Activated T-helper 1 cell treated with anti-CD3 and anti-CD28 coated beads, Interleukin-12 subunit alpha, Interleukin-12 subunit beta, Interleukin-2, Interleukin-4 antibody, amounts not matched to agents 30 ng/mL and 10 ng/mL and 1 ng/mL, durations not matched to agents 14 hours and 24 hours and 36 hours (primary cell): ENCODE measurements at places on chromosomes 16 and 17. TPM values are rescaled to one million over a fixed set of nuclear protein-coding genes. Genes with fewer than 3 reads are reported as not detected.

GRCh38 chr17:55063885-55064874 lies 95.6 kb downstream of the STXBP4 start:
- DNase-seq = no peak

Gene PLEKHG4
- 39.6 and 42.3 TPM in 2 replicates for total RNA-seq

GRCh38 chr16:72428681-72429376 lies 256.9 kb upstream of the PMFBP1 start:
- DNase-seq = no peak

GRCh38 chr17:4849011-4849536 lies 15.9 kb downstream of the MINK1 start:
- no peak for DNase-seq

DNA sequence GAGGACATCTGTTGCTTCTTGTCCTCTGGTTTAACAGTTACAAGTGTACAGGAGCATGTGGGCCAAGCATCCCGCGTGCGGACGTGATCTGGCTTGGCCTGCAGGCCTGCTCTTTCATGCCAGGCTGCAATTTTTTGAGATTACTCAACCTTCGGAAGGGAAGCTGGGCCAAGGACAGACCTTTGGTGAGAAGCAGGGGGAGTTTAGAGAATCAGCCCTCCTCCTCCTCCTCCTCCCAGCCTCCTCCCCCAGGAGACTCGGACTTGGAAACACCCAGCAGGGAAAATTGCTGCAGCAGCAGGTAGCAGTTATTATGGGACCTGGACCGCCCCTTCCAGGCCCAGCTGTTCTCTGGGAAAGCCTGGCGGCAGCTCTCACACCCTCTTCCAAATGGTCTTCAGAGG lies 5.1 kb upstream of the KLHL36 start:
- no peak for DNase-seq

DNA sequence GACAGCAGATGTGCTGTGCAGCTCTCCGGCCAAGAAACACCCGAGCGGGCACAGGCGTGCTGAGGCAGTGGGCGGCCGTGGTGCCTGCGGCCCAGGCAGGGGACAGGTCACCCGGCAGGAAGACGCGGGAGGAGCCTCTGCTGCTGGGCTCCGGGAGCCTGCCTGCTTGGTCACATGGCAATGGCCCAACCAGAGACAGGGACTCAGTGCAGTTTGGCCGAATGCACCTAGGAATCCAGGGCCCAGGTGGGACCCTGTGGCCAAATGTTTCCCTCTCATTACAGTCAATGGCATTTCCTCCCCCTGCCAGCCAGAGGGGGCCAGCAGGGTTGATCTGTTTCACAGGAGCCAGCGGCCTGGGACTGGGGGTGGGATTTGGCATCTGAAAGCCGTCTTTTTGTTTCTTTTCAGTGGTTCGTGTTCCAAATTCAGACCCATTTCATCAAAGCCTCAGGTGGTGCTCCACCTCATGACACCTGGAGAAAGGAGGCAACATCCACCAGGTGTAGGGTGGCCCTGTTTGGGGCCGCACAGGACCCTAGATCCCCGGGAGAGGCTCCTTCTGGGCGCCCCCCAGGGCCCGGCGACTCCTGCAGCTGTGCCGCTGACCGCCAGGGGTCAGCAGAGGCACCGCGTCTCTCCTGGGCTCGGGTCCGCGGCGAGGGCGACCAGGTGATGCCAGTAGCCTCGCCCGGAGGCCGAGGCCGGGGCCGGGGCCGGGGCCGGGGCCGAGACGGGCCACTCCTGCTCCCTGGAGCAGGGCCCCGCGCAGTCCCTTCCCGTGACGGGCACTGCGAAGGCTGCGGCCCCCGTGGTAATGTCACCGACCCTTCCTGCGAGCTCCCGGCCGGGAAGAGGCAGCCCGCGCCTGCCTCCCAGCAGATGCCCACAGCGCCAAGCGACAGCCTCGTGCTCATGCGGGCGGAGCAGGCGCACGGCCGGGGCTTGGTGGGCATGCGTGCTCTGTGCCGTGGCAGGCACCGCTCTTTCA lies 118.5 kb downstream of the C16orf78 start:
- no peak for DNase-seq

Gene NXPH3
- not detected in 2 replicates for total RNA-seq

- DNase-seq = no peak
These were observed 3.2 kb downstream of the ACOX1 start for GRCh38 chr17:75975757-75976174.

GRCh38 chr17:4341616-4341977 lies 24.9 kb downstream of the UBE2G1 start:
- DNase-seq = no peak

Gene FBXO39
- 0.29 TPM in 1 of 2 replicates, not detected in the other for total RNA-seq

DNA sequence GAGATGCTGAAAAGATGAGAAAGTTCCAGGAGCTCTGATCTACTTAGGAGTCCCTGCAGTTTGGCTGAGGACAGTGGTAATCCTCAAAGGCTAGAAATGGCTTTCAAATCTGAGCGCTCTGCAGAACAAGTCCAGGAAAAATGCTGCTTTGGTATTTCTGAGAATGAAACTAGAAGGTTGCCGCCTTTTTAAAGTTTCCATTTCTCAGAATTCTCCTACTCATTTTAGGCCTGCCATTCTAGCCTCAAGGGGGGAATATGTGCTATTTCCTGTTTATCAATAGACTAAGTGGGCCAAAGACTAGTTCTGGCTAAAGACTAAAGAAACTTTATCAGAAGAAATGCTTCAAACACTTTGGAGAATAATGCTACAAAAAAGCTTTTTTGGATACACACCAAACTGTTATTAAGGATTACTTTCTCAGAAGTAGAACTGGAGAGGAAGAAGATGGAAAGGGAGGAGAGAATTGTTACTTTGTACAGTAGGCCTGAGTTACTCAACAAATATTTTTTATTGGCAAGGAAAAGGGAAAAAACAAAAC lies at the start of gene SLFN12L:
Gene SLFN12L, minus strand, starts transcription at position 78 of the 541 bp plus-strand sequence. CDS start 15,314 bp downstream, outside the sequence.
- DNase-seq = peak; percentile 61

GRCh38 chr16:2883458-2883908 lies 468 bp downstream of the FLYWCH2 start:
- DNase-seq = no peak

DNA sequence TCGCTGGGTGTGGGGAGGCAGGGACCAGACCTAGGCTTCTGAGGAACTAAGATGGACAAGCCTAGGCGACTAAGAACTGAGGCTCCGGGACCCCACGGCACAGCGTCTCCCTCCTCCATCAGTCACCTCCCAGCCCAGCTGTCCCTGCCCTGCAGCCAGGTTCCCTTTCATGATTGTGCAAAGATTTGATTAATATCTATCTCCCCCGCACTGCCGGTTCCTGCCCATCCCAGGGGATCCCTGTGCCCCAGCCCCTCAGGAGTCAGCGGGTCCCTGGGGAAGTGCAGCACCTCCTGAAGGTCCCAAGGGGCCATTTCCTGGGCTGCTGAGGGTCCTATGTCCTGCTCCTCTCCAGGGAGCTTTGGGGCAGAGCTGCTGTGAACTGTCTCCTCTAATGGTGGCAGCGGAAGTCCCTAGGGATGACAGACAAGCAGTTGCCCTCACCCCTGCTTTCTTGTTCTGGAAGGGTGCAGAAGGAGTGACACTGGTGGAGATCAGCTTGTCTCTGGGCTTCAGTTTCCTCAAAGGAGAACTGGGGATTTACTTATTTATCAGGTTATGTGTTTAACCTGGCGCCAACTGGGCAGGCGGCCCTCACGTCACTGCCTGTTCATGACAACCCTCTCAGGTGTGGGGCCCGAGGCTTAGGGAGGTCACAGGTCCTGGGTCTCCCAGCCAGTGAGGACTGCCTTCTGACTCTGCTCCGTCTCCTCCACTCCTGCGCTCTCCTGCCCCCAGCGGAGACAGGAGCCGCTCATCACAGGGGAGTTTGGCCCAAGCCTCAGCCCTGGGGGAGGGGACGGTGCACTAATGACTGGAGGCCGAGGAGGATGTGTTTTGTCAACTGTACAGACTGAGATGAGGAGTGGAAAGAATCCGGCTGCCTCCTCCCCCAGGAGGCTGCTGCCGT lies 1.9 kb upstream of the C16orf74 start:
- no peak for DNase-seq

GRCh38 chr17:5536866-5537650 lies 47.3 kb downstream of the NLRP1 start:
- no peak for DNase-seq

DNA sequence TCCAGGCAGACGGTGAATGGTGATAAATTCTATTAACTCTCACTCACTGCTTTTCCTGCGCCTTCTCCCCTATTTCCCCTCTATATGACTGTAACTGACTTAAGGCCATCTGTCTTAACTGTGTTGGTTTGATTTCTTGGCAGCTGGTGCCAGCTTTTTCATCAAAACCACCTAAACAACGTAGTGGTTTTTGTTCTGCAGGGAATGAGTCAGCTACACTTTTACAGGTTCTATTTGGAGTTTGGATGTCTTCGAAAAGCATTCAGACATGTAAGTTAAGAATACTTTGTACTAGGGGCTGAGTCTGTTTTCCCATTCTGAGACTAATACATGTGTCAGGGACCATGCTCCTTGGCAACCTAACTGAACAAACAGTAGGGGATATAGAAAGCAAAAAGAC lies 8.5 kb downstream of the REXO5 start:
- no peak for DNase-seq

DNA sequence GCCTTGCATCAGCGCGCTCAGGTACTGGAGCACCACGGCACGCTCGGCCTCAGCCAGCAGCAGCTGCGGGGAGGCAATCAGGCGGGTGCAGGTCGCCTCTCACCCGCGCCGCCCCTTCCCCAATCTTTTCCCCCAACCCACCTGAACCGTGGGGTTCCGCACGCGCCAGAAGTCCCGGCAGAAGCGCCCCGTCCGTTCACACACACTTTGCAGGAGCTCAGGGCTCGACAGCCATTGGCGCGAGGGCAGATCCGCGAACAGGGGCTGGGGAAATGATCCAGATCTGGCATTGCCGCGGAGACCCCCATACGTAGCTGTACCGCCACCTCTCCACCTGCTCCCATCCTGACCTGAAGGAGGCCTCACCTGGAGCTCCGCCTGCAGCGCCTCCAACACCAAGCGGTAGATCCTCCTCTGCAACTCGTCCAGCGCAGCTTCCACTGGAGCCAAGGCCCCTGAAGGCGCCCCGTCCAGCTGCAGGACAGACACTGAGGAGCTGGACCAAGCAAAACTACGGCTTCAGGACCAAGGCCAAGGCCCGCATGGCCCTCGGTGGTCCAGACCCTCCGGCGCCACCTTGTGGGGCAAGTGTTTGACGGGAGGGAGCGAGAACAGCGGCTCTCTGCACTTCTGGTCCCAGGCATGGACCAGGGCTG lies 1.4 kb upstream of the MATCAP1 start:
- DNase-seq = peak; percentile 80

DNA sequence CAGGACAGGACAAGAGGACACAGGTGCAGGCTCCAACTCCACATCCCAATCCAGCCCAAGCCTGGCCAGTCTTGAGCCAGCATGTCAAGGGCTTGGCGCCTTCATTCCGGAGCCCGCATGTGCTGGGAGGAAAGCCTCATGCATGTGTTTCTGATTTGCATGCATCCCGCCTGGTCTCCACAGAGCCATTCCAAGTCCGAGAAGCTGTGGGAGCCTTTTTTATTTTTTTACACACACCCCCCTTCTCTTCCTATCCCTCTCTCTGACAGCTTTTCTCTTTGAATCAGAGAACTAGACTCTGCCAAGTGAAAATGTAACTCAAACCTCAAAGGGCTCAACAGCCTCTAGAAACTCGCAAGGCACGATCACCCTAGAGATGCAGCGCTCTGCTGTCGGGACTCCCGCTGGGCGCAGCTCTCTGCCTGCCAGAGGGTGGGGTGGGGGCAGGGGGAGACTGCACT lies 45.1 kb downstream of the NOG start:
- DNase-seq = no peak

DNA sequence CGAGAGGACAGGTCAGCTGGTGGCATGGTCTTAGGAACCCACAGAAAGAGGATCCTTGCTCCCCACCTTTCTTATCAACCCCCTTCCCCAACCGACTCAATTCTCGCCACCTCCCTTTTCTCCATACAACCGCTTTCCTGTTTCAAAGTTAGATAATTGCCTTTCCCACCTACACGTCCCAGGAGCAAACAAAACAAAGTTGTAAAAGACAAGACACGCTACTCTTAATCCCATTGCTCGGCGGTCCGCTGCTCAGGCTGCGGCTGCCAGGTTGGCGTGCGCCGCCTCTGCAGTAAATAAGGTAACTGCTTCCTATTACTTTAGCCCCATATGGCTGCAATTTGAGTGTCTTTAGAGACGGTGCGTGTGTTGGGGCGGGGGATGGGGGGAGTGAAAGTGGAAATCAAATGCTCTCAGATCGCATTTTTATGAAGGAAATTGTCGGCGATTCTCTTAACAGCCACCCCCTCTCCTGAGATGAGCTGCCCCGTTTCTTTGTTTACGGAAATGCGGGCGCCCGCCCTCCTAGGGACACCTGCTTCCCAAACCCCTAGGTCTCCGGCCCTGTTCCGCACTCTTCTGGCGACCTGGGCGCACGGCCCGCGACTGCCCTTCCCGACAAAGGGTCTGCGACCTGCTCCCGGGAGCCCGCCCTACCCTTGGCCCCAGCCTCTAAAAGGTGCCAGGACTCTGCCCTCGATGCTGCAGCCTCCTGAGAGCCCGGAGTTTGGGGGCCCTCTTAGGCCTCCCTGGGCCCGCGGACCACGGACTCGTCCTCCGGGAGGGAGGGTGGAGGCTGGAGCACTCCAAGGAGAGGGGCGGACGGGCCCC lies 3.7 kb upstream of the CBX8 start:
- no peak for DNase-seq

DNA sequence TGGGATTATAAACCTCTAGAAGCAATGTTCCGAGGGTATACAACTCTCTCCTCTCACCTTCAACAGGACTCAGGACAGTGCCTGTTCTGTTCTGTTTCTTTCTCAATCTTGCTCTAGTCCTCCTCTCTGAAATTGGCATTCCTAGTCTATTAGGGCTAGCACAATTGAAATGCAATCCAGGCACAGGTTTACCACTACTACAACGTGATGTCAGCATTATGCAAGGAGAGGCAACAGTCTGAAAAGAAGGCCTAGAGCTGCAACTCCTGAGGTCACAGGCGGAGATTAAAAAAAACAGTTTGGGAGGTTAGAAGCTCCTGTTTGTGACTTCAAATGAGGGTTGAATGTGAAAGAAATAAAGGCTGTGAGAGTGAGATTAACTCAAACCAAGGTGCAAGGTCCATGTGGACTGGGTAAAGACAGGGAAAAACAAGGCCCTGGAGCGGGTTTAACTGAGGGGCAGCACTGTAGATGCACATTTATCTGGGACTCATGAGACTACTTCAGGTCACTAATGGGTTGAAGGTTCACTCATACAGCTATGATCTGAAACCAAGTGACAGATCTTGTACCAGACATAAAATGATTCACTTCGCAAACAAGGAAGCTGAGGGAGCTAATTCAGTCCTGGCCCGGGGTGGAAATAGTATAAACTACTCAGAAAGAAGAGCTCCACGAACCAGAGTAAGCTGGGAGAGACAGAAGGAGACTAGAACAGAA lies 16.8 kb downstream of the AMFR start:
- DNase-seq = no peak

Gene CLEC18A
- 0.39 and 0.67 TPM in 2 replicates for total RNA-seq
